ENCODE measurements at places on chromosomes 2 and 18.
A peak's percentile ranks its signal among the peaks of the same experiment; 100 is the strongest.

GRCh38 chr2:217943446-217944321 lies 59.1 kb downstream of the TNS1 start:
- peak; percentile 79 for DNase-seq

DNA sequence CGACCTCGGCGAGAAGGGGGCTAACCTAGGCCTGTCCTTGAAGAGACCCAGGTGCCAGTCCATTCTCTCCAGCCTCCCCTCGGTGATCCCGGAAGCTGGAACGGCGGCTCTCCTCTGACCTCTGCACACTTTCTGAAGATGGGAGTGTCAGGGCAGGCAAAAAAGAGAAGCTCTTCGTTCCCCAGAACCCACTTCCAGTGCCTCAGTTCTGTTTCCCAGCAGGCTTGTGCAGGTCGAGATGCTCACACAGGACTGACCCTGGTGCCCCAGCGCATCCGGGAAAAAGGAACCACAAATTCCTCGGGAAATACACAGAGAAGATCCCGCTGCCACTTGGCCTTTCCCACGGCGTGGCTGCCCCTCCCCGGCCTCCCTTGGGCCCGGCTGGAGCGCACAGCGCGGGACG lies 681 bp upstream of the PTPN18 start:
- DNase-seq = no peak

- DNase-seq = no peak
Measured at GRCh38 chr18:26357960-26358359, 131.7 kb downstream of the TAF4B start.

- DNase-seq = no peak
Measured at GRCh38 chr2:193187816-193188215, 993.1 kb upstream of the TMEFF2 start.

GRCh38 chr2:110979471-110980338 lies 141.0 kb upstream of the BCL2L11 start:
- no peak for DNase-seq

GRCh38 chr2:30914456-30914855 lies 107.2 kb upstream of the CAPN13 start:
- no peak for DNase-seq

GRCh38 chr2:237693291-237693994 lies 66.1 kb downstream of the LRRFIP1 start:
- no peak for DNase-seq

- no peak for DNase-seq
Measured at GRCh38 chr18:45760462-45761036, 36.6 kb downstream of the SLC14A1 start.

DNA sequence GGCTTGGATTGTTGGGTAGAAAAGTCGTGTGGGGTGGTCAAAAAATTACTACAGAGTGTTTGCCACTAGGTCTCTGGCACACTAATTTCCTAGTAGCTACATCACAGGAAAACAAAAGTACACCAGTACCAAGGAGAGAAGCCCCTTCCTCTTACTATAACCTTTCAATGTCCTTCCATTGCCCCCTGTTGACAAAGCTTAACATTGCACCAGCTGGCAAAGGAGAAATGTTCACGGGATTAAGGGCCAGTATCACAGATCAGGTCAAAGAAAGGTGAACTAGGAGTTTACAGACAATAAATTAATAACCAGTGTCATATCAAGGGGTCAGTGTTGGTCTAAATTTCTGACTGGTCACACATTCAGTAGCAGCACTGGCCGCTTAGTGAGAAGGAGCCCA lies 1139.6 kb upstream of the FAM98A start:
- DNase-seq = peak; percentile 52

GRCh38 chr18:32424696-32425095 lies 46.0 kb downstream of the GAREM1 start:
- DNase-seq = no peak

DNA sequence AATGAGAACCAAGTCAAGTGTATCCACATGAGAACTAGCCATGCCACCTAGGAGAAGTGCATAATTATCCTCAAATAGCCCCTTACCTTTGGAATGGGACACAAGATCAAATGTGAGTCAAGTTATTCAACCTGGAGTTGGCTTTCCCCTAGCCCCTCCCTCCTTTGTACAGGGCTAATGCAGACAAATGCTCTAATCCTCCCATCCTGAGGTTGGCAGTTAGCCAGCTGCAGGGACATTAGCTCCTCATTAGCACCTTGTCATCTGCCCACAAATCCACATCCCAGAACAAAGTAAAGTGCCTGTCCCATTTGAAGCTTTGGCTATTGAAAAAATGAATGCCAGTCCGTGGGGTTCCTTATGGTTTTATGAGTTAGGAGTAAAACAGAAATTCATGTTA lies 294.1 kb upstream of the FANCL start:
- DNase-seq = no peak

DNA sequence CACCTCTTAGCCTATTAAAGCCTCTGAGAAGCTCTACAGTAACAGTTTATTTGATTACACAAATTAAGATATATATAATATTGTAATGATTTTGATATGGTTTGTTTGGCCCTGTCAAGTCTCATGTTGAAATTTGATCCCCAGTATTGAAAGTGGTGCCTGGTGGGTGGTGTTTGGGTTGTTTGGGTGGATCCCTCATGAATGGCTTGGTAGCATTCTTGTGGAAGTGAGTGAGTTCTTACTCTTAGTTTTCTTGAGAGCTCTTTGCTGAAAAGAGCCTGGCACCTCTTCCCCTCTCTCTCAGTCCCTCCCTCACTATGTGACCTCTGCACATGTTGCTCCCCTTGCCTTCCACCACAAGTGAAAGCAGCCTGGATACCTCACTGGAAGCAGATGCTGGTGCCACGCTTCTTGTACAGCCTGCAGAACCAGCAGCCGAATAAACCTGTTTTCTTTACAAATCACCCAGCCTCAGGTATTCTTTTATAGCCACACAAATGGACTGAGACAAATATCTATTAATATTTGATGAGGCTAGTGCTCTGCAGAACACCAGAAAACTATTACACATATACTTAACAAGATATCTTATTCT lies 52.8 kb downstream of the SLC4A10 start:
- DNase-seq = no peak

- no peak for DNase-seq
Measured at GRCh38 chr18:48123941-48124340, 193.5 kb upstream of the SMAD2 start.

DNA sequence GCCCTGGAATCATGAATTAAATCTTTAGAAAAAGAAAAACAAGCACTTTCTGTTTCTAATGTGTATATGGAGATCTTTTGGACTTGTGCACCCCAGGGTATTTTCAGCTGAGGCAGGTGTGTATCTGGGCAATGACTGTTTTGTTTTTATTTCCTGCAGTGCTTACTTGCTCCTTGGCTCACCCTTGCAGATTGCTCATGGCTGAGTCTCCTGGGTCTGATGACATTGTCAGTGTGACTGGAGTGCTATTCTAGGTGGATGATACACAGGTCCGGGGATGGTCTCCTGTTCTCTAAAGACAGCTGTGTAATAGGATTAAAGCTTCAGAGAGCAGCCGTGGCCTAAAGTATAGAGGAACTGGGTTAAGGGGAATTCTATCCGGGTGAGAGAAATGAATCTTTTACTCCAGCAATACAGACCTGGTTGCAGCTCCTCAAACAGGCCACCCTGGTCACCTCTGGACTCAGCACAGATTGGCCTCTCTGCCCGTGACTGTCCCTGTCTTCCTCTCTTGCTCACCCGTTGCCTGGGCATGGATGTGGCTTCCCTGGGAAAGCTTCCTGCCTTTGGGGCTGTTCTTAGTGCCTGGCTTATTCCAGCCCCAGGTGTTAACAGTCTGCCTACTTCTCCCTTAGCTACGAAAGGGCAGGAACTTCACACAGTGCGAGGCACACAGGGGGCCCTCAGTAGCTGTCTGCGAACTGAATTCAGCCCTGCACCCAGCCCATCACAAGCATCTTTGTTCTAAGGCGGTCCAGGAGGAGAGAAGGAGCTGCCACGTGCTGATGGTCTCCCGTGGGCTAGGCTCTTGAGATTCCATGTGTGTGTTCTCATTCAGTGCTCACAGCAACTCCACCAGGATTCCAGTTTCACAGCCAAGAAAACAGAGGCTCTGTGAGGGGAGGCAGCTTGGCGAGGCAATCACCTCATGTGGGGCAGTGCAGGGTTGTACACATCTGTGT lies 84.3 kb downstream of the ACOXL start:
- no peak for DNase-seq

DNA sequence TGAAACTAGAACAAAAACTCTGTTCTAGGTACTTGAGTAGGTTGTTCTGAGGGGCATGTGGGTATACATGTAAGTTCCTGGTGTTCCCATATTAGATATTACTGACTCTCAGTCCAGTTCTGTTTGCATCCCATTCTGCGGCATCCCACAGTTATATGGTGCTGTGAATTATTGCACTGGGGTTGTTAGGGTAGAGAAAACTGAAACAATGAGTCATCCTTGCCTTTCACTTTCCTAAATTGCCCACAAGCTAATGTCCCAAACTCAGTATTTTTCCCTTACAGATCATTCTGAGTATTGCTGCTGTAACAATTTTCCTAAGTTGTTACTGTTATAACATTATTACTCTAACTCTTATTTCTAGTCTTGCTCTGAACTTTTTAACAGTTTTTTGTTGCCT lies 3.0 kb downstream of the WDR75 start:
- DNase-seq = no peak

GRCh38 chr2:23939987-23940717 lies at the start of gene UBXN2A:
Gene UBXN2A, plus strand, starts transcription at chr2:23940463. Its CDS starts 17,852 bp downstream, at chr2:23958315.
- peak; percentile 84 for DNase-seq

DNA sequence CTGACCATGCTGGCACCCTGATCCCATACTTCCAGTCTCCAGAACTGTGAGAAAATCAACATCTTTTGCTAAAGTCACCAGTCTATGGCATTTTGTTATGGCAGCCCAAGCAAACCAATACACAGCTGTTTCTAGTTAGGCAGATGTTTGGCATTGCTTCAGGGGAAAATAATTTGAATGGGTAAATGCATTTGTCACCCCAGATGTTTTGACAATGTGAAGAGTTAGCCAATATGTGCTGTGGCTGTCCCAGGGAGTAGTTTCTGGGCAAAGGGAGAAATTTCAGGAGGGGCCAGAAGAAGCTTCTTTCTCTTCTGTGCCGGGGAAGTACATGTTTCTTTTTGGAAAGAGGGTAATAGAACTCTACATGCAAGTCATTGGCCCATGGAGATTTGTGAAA lies 619.0 kb downstream of the SLC4A3 start:
- no peak for DNase-seq

DNA sequence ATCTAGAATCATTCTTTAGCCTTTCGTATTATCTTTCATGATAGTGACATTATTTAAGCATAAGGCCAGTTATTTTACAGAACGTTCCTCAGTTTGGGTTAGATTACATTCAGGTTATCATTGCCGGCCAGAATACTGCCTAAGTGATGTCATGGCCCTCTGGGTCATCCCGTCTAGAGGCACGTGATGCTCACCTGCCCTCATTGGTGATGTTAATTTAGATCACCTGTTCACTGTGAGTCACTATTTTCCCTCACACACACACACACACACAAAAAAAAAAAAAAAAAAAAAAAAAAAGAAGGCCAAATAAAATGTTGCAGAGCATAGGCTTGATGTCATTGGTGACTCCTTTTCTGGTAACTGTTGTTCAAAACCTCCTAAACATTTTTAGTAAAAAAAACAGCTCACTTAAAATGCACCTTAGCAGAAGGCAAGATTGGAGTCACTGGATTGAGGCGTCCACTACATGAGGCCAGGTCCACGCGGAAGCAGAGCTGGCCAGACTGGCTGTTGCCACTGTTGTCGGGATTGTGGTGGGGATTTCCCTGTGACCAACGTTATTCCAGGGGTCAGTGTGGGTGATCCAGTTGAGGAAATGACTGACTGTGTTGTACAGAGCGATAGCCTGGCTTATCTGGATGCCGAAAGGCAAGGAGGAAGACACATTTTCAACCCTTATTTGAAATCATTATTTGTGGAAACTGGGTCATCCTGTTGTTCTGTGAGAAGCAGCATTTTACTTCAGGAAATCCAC lies 52.1 kb upstream of the CNGA3 start:
- no peak for DNase-seq

GRCh38 chr2:172643142-172643541 lies 87.3 kb downstream of the PDK1 start:
- DNase-seq = no peak

- no peak for DNase-seq
Measured at GRCh38 chr2:240135706-240136012, 446 bp downstream of the COPS9 start.

Measured in endothelial cell (in vitro differentiated cells).